ENCODE measurements at places on chromosomes 2 and 18.

DNA sequence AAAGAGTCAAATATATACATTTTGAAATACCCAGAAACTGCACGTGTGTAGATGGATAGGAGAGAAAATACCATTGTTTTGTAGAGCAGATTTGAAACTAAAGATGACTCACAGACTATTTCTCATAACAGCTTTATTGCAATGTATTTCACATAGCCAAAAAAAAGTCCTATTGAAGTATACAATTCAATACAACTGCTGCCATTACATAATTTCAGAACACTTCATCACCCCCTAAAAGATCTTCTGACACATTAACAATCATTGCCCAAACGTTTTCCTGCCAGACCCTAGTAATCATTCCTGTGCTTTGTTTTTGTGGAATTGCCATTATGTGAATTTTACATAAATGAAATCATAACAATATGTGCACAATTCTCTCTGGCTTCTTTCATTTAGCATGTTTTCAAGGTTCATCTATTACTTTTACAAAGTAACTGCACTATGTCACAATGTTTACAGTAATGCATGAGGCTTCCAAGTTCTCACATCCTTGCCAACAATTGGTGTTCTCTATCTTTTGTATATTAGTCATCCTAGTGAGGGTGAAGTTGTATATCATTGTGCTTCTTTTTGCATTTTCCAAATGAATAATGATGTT lies 378.6 kb upstream of the CWC22 start:
- DNase-seq: no peak

- no peak for DNase-seq
Measured at GRCh38 chr2:49255409-49255971, 101.2 kb upstream of the FSHR start.

- no peak for DNase-seq
Measured at GRCh38 chr18:49548229-49548636, 13.6 kb upstream of the LIPG start.

GRCh38 chr2:96669539-96670215 lies 27.1 kb downstream of the FER1L5 start:
- DNase-seq: no peak

- DNase-seq: no peak
Measured at GRCh38 chr2:176518823-176519222, 249.6 kb downstream of the MTX2 start.

- no peak for DNase-seq
Measured at GRCh38 chr2:159317392-159318088, 31.0 kb upstream of the WDSUB1 start.

GRCh38 chr18:79601234-79601633 lies 78.4 kb upstream of the CTDP1 start:
- no peak for DNase-seq

GRCh38 chr2:229714080-229714735 lies at the start of gene DNER:
DNER (minus strand) TSS chr2:229714555; CDS start chr2:229714423, 132 bp downstream.
- DNase-seq: peak; percentile 9

DNA sequence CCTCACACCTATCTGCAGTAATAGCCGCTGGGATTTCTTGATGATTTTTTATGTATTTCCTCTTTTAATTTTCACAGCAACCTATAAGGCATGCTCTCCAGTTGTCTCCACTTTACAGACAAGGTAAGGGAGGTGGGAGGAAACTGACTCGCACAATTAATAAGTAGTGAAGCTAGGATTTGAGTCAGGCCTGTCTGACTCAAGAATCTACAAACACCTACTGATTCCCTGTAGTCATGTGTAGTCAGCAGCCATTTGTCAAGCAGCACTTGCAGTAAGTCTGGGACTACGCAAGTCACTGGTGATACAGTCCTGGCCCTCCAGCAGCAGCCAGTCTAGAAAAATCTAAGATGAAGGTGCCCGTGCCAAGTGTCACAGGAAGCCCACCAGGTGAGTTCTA lies 193.6 kb upstream of the PKDCC start:
- DNase-seq: no peak

DNA sequence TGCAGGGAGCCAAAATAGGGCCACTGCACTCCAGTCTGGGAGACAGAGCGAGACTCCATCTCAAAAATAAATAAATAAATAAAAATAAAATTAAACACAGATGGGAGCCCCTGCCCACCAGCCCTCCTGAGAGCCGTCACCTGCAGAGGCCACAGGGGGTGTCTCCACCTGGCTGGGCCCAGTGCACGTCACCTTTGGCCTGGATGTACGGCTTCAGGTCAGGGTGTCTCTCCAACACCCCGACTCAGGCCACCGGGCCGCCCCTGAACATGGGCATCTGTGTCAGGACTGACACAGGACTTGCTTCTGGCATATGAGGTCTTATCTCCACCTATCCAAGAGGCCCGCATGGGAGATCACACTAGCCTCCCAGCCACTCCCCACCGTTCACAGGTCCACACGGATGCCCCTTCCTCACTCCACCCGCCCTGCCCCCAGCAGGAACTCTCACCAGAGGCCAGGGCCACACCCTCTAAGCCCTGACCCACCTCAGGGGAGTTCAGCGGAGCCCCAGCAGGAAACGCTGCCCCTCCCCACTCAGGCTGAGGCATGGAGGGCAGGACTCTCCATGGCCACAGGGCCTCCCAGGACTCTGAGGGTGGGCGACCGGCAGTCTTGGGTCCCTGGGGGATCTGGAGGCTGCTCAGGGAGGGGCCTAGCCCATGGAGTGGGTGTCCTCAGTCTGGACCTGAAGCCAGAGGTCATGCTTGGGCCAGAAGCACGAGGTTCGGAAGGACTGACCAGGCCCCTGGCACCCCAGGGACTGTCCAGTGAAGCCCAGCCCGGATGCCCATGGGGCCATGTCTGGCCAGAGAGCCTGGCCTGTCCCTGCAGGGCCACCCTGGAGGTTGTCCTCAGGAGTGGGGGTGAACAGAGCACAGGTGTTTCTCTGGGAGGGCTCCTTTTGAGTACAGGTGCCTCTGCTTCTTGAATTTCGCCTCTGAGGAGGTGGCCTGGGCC lies 1.6 kb upstream of the CROCC2 start:
- no peak for DNase-seq

DNA sequence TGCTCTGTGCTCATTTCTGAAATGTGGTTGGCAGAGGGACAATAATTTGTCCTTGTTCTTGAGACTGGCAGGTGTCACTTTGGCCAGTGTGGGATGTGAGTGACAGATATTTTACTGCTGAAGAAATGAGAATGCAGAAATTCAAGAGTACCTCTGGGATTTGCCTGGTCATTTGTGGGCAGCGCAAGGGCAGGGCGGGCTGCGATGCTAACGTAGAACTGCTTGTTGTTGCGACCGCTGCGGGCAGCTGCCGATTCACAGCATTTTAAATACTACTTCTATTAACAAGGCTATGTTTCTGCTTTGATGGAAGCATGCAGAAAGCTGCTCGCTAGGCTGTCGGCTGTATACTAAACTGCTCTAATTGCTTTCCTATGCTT lies 268.6 kb downstream of the FIGN start:
- DNase-seq: no peak

DNA sequence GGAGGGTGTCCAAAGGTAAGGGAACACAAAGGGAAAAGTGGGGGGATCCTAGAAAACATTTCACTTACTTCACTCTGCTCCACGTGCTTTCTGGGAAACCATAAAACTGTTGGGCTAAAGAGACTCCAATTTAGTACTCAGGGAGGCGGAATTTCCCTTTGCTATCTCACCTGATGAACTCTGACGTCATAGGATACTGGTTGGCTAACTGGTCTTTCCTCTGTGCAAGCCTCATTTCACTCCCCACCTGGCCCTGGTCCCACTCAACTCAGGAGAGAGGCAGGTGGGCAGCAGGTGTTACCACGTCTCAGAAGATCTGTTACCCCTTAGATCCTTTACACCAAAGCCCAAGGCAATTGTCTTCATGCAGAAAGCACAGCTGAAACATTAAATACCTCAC lies 51.8 kb upstream of the PMAIP1 start:
- no peak for DNase-seq

- DNase-seq: no peak
Measured at GRCh38 chr2:237171396-237171795, 85.7 kb downstream of the COPS8 start.

DNA sequence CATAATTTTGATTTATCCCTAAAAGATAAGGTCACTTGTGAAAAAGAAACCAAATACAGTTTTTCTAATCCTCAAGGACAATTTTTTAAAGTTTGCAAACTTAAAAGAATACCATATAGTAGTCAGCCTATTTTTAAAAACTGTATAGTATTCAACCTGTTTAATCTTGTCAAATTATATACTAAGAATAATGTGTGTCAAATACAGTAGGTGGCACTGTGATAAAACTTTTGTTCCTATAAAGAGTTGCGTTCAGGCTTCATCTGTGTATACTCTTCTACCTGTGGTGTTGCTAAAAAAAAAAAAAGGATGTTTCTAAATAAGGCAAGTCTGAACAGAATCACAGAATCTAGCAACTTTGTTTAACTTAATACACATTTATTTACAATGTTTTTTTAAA lies 68.6 kb downstream of the CCDC138 start:
- no peak for DNase-seq

DNA sequence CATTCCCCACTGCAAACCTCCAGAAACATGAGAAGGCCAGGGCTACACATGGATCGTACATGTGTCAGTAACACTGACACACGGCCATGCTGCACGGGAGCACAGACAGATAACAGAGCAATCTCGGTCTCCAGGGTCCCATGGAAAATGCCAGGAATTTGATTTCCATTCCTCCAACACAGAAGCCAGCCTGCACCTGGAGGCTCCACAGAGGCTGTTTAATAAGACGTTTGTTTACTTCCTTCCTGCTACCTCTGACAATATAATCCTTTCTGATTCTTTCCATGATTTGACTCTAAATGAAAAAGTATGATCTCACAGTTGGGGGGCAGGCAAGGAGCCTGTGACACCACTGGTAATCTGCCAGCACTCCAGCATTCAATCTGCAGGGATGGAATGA lies 210.9 kb upstream of the DDX18 start:
- no peak for DNase-seq

- no peak for DNase-seq
Measured at GRCh38 chr2:203619267-203619878, 84.3 kb upstream of the RAPH1 start.

DNA sequence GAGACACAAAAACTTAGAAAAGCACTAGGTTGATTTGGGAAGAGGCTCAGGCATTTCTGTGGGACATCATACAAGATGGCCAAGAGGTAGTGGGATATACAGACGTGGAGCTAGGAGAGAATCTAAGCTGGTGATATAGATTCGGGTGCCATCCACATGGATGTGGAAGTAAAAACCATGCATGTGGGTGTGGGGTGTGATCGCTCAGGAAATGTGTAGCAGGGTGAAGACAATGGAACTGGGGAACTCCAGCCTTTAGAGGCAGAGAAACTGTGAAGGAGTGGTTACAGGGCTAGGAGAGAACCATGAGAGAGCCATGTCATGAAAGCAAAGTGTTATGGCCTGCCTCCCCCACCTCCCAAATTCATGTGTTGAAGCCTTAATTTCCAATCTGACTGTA lies 43.0 kb upstream of the CTLA4 start:
- DNase-seq: no peak

DNA sequence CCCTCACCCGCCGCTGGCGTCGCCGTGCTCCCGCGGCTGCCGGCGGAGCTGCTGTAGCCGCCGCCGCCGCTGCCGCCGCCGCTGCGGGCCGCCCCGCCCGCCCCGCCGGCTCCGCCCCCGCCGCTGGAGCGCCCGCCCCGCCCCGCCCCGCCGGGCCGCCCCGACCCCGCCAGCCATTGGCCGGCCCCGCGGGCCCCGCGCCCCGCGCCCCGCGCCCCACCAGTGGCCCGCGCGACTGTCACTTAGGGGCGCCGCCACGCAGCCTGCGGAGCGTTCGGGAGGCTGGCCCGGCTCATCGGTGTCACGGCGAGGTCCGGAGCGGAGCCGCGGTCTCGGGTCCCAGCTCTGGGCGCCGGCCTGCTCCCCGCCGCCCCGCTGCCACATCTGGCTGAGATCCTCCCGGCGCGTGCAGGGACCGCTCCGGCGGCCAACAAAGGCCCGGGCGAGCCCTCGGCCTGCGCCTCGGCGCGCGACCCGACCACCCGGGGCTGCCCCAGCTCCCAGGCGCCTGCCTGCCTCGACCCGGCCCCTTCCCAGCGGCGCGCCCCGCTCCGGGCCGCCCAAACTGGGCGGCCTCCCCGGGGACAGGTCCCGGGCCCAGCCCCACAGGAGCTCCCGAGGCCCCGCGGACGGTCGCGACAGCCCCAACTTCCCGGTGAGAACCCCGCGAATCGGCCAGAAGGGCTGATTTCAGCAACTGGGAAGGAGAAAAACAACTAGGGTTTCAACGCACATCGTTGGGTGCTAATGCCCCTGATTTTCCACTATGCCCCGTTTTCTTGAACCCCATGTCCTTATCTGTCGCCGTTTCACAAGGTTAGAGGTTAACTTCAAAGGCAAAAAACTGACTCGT lies at the start of gene MGAT4A:
Gene MGAT4A, minus strand, starts transcription at position 92 of the 853 bp plus-strand sequence. CDS start 4,800 bp downstream, outside the sequence.
- peak; percentile 69 for DNase-seq

GRCh38 chr2:170578606-170579005 lies 136.5 kb upstream of the SP5 start:
- DNase-seq: no peak
